ENCODE measurements at places on chromosomes 1 and 21. TPM values are rescaled to one million over a fixed set of nuclear protein-coding genes. Genes with fewer than 3 reads are reported as not detected.

Gene LDLRAD1
- polyA plus RNA-seq = not detected

Gene LCE6A
- not detected for polyA plus RNA-seq

Gene CNR2
- polyA plus RNA-seq = 10.7 TPM

Gene RNU1-2
- polyA plus RNA-seq = not detected

Gene RORC
- polyA plus RNA-seq = 1.4 TPM
